ENCODE measurements at places on chromosomes 7 and 10.

- no peak for DNase-seq
Observed at GRCh38 chr7:125149151-125149550, 219.5 kb upstream of the POT1 start.

DNA sequence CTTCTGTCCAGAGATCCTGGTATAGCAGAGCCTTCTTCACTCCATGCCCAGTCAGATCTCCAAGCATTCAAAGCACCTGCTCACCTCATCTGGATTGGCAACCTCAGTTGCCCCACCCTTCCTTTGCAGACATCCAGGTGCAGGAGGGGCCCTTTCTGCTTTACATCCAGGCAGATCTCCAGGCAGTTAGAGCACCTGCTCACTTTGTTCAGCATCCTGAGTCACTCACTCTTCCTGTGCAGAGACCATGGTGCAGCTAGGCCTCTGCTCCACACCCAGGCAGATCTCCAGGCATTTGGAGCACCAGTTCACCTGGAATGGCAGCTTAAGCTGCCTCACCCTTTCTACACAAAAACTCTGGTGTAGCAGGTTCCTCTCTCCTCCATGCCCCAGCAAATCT lies 153.1 kb downstream of the CDK14 start:
- no peak for DNase-seq

DNA sequence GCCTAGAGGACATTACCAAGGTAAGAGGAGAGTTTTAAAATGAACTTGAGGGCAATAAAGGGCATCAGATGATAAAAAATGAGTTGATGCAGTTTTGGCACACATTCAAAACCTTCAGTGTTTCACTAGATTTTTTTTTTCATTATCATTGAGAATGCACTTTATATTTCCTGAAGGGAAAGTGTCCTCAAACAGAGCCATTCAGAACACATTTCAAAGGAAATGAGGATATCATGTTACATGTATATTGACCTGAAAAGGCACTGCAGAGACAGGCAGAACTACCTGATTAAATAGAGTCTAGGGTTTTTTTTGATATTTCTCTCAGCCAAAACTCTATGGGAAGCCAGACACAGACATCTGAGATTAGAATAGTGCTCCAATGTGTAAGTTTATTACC lies 454.0 kb downstream of the NEBL start:
- DNase-seq: no peak

DNA sequence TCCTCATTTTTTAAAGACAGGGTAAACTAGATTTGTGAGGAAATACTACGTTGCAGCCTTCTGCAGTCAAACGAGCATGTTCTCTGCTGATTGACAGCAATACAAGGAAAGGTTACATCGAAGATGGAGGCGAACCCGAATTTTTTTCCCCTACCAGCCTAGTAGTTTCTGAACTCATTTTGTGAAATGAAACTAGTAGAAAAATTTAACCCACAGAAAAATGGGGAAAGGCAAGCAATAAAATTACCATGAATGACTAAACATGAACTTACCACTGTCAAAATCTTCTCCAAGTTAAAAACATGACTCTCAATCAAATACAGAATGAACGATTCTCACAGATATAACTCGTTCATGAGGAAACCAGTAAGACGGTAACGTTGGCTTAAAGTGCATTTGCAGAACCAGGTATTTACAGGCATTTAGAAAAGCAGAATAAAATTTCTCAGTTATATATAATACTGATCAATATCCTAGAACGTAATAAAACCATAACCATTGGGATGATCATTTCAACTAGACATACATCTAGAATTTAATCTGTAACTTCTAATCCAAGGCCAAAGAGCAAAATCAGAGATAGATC lies 73.9 kb downstream of the CELF2 start:
- DNase-seq: no peak

DNA sequence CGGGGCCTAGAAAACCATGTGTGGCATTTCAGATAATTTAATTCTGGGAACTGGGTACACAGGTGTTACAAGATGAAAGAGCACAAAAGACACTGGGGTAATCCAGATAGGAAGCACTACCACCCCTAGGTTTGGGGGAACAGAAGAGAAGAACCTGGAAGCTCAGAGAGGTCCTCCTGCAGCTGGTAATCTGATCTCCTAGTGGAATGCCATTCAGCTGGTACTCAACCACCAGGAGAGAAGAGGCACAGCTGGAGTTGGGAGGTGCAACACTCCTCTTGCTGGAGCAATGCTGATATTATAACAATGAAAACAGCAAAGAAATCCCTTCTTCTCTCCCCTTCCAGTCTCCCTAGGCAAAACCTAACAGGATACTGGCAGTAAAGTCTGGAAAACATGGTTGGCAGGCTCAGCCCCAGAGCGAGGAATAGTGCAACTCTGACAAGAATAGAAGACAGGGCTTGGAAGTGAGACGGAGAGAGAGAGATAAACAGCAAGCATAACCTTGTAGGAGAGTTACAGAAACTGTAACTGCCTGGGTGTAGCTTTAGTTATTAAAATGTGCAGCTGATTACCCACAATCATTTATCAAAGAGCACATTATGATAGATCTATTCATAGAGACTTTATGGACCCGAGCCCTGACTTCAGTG lies 35.0 kb downstream of the NRF1 start:
- DNase-seq: no peak

- no peak for DNase-seq
Observed at GRCh38 chr7:75977743-75978142, 16.7 kb downstream of the TMEM120A start.

- no peak for DNase-seq
Observed at GRCh38 chr7:158108646-158109293, 478.9 kb downstream of the PTPRN2 start.

- no peak for DNase-seq
Observed at GRCh38 chr7:47404010-47404409, 177.9 kb downstream of the TNS3 start.

DNA sequence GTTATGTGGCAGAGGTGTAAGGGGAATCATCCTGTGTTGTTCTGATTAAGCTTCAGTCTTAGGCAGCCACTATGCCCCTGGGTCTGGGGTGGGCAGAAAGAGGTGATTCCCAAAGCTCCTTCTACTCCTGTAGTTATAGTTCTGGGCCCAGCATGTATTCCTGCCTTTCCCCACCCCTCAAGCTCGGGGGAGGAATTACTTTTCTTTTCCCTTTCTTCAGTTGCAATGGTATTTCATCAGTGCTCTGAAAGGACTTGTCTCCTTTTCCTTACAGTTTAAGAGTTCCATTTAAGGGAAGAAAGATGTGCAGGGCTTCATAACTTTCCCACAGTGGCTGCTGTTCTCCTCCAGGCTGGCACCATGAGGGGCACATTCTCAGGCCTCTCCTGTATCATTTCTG lies 94.2 kb downstream of the MTPAP start:
- no peak for DNase-seq

- no peak for DNase-seq
Observed at GRCh38 chr7:137474540-137475026, 131.1 kb upstream of the PTN start.

DNA sequence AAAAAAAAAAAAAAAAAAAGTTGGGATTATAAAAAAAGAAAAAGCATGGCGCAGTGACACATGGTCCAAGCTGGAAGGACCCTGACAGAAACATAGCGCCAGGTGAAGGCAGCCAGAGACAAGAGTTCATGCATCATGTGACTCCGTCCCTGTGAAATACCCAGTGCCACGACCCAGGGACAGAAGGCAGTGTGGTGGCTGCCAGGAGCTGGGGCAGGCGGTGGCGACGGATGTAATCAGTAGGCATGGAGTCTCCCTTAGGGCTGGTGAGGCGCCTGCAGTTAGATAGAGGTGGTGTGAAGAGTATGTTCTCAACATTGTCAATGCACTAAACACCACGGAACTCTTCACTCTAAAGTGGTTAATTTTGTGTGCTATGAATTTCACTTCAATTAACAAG lies 43.9 kb downstream of the STK32C start:
- DNase-seq: no peak

DNA sequence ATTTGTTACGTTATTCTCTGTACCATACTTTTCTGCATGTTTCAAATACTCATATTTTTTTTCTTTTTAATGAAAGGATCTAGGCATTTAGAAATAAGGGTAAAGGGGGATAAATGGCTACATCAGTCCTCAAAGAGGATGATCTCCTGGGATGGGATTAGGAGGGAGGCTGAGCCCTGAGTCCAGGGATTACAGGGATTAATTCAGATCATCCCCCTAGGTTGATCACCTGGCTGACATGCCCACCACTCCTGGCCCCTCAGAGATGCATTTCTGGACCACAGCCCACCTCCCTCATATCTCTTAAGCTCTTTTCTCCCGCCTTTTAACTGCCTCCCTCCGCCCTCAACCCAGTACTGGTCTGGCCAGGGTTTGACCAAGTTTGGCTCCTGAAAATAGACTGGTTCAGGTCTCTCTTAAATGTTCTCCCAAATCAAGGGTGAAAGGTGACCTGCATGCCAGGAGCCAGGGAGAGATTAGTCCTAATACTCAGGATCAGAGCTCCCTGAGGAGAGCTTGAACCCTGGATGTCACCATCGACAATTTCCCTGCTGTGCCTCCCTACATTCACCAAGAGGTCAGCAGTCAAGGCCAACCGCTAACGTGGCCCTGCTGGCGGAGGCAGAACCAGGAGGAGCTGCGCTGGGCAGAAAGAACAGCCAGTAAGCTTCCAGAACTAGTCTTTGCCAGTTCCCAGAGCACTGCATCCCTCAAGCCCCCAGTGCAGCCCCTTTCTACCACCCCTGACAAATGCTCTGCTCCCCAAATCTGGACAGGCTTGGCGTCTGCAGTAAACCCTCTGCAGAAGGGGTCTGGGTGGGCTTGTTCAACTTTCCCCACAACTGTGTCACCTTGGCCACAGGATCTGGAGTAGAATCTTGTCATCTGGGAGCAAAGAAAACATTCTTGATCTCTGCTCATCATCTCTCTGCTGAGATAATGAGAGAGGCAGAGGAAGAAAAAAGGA lies 3.0 kb upstream of the CCDC136 start:
- no peak for DNase-seq

- no peak for DNase-seq
Observed at GRCh38 chr7:66734006-66734405, 6.5 kb upstream of the RABGEF1 start.

DNA sequence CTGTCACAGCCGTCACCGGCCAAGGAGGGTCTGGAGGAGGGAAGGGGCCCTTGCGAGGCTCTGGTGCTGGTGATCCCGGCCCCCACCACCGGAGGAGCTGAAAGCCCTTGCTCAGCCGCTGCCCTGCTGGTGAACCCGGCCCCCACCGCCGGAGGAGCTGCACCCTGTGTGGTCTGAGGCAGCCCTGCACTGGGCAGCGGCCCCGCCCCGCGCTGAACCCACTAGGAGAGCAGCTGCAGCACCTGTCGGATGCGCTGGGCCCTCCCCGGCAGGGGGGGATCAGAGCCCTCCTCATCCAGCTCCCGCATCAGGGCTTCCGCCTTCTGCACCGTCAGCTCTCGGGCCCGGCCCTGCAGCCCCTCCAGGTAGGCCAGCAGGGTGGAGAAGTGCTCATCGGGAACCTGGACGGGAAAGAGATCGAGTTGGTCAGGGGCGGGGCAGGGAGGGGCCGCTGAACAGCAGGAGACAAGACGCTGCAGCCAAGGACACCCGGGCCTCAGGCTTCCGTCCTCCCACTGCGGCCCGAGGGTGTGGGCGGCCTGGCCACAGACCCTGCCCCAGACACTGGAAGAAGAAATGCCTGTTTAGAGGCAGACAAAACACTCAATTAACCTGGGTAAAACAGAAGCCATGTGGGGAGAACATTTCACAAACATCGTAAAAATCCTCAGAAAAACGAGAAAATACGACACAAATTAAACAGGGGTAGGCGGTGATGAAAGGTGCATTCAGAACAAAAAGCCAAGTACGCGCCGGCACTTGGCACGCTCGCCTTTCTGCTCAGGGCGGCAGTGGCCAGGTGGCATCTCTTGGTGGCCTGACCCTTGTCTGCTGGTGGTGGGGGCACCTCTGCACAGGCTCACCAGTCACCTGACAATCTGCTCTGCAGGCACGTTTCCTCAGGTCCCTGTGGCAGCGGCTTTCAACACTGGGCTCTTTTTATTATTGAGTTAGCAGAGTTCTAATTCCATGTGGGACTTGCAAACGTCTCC lies 14.7 kb downstream of the CYP2W1 start:
- no peak for DNase-seq

- no peak for DNase-seq
Observed at GRCh38 chr10:80081026-80081425, 2.6 kb downstream of the TMEM254 start.

DNA sequence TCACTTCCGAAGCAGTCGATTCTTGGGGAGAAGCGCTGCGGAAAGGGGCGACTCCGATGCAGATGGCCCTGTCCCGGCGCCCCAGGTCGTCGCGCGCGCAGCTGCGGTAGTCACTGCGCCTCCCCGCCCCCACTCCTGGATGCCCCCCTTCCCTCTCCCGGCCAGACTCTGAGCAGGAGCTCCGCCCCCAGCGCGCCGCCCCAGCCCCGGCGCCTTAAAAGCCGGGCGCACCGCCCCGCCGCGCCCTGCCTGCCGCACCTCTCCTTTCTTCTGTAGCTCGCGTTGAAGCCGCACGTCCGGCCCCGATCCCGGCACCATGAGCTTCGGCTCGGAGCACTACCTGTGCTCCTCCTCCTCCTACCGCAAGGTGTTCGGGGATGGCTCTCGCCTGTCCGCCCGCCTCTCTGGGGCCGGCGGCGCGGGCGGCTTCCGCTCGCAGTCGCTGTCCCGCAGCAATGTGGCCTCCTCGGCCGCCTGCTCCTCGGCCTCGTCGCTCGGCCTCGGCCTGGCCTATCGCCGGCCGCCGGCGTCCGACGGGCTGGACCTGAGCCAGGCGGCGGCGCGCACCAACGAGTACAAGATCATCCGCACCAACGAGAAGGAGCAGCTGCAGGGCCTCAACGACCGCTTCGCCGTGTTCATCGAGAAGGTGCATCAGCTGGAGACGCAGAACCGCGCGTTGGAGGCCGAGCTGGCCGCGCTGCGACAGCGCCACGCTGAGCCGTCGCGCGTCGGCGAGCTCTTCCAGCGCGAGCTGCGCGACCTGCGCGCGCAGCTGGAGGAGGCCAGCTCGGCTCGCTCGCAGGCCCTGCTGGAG lies at the start of gene INA:
Gene INA (plus strand): TSS at position 243 of the 817 bp plus-strand sequence. CDS start 74 bp downstream, at position 317.
- DNase-seq: no peak

DNA sequence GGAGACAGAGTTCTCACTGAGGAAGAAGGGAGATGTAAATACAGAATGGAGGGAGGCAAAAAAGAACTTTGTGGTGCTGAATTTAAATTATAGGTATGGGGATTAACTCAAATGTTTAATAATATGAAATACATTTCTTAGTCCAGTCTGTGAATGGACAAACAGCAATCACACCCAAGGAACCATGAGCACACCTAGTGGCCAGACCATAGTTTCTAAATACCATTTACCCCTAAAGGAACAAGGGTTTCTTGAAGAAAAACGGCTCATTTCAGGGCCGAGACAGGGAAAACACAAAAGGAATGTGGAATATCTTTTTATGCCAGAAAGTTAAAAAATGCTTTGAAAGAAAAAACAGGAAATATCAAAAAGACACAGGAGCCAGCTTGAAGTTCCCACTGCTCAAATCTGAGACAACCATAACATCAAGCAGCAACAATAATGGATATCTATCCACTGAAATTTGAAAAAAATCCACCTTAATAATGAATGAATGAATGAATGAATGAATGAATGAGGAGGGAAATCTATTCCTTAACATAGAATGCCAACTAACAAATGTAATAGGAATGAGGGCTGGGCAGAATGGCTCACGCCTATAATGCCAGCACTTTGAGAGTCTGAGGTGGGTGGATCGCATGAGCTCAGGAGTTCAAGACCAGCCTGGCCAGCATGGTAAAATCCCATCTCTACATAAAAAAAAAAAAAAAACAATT lies 8.6 kb downstream of the IPMK start:
- no peak for DNase-seq
